AG08396 (cell line): ENCODE measurements at places on chromosomes 1 and 21.

DNA sequence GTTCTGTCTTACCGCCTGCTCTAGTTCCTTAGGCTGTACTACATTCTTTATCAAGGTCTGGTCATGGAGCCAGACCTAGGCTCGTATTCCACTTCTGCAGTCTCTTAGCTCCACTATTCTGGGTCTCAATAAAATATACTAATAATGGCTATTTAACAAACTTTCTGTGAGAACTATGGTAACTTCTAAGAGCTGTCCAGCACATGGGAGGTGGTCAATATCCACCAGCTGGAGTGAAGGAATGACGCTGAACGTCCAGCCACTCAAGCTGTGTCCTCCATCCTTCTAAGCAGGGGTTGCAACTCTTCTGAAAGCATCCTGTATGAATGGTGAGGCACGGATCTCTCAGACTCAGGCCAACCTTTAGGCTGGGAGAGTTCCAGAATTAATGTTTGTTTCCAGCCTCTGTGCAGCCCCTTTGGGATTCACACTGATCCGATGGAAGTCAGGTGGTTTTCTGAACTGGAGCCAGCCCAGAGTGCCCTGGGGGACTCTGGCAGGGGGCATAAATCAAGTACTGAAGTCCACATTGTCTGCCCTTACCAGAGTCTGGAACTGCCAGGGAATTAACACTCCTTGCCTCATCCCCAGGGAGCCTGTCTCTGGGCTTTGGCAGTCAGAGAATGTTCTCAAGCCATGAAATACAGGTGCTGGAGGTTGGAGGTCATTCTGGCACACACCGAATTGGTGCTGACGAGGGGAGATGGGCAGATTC, 57.4 kb downstream of the BRINP2 start:
- no peak for DNase-seq

DNA sequence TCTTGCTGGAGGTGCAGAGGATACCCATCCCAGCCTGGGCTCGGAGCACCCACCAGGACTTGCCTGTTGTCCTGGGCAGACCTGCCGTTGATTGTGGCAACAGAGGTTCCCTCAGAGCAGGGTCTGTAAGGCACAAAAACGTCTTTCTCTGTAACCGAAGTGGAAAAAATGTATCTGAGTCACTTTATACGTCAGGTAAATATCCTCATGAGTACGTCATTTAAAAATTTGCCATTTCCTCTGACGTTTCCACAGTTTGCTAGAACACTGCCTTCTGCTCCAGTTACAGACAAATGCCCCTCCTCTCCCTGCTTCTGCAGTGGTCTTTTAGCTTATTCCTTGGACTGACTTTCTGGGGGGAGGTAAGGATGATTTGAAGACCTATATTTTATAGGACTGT, 326.8 kb downstream of the HHAT start:
- DNase-seq, result no peak

DNA sequence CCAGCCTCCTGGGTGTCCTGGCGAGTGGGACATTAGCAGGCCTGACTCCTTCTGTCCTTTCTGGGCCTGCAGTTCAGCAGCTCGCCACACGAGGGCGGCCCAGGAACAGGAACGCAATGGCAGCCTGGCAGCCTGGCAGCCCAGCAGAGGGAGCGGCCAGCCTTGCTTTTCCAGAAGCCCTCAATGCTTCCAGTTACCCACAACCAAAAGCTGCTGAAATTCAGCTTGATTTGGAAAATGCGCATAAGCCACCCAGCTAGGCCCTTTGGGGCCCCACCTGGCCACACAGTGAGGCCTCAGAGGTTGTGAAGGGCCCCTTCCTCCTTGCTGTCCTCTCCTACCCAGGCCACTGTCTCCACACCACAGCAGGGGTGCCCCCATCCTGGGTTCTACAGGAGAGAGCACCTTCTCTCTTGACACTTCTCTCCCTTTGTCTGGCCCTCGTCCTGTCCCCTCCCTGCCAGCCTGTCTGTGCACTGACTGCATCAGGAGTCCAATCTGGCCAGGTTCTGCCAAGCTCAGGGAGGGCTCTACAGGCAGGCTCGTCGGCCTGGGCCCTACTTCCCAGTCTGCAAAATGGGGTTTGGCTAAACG, 103.4 kb upstream of the VAMP3 start:
- peak; percentile 94 for DNase-seq

- no peak for DNase-seq
These were observed 278.2 kb upstream of the C1orf105 start for GRCh38 chr1:172142324-172142723.

- DNase-seq, result peak; percentile 50
These were observed 1.8 kb upstream of the FABP3 start for GRCh38 chr1:31374511-31375196.

DNA sequence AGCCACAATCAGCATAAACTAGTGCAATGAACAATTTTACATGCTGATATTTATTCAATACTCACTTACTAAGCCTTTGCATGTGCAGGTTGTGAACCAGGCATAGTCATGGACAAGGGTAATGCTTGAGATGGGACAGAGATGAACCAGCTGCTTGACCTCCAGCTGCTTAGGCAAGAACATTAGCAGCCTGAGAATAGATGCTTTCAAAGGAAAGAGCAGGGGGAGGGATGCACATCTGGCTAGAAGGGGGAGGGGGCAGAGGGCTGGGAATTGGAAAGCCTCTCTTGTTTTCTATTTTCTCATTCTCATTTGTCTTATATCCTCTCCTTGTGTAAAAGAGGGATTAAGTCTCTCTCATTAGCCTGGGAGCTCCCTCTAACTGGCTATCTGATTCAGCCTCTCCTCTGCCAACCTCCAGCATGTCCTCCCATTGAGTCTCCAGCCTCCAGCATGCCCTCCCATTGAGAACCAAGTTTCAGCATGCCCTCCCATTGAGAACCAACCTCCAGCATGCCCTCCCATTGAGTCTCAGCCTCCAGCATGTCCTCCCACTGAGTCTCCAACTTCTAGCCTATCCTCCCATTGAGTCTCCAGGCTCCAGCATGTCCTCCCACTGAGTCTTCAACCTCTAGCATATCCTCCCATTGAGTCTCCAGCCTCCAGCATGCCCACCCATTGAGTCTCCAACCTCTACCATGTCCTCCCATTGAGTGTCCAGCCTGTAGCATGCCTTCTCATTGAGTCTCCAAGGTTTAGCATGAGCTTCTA, 38.4 kb upstream of the TRABD2B start:
- no peak for DNase-seq

- no peak for DNase-seq
These were observed 7.2 kb downstream of the CD34 start for GRCh38 chr1:207903767-207904166.

DNA sequence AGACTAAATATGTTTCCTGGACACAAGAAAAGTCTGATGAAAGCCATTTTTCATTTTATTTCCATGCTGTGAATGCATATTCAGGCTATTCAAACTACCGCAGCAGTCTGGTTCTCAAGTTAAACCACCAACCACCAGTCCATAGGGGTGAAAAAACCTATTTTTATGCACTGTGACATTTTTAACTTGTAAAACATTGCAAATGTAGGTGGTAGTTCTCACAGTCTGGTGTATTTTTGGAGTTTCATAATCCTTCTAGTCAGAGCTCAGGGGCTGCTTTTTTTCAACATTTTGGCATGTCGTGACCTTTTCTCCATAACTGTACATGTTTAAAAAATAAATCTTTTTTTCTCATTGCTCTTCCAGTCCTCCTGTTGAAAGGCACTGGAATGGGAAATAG, 907.6 kb upstream of the ADGRL2 start:
- no peak for DNase-seq

- DNase-seq, result no peak
These were observed 96.5 kb downstream of the LIPI start for GRCh38 chr21:14114251-14114650.
